Body of pancreas (tissue), 4 donors: ENCODE measurements at places on chromosomes 4 and X. TPM values are rescaled to one million over a fixed set of nuclear protein-coding genes. Genes with fewer than 3 reads are reported as not detected.

GRCh38 chr4:63580796-63581475, 828.3 kb downstream of the TECRL start:
- no peaks in the 10 kb centered on the region for H3K27me3 ChIP-seq
- no peak overlapping the region for H3K4me3 ChIP-seq
- no peak for DNase-seq
- H3K4me1 ChIP-seq, result no peaks in the 10 kb centered on the region
- no peaks in the 10 kb centered on the region for H3K36me3 ChIP-seq

TLR8 gene
- total RNA-seq, result not detected

DNA sequence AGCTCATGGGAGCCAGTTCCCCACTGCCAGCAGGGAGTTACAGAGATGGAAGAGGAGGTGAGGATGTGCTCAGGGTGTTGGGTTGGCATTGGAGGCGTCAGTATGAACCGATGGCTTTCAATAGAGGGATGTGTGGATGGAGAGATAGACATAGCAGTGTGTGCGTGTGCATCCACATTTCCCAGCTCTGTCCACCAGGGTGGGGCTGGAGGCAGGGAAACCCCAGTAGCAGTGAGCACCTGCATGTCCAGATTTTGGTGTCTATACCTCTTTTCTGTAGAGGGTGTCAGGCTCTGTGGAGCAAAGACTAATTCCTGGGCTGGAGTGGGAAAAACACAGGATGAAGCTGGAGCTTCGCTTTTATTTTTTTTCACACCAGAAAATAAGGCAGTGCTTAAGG, 37.2 kb upstream of the HGFAC start:
- no peak for DNase-seq
- no peak overlapping the region for H3K4me3 ChIP-seq
- H3K27me3 ChIP-seq, result no peaks in the 10 kb centered on the region
- no peaks in the 10 kb centered on the region for H3K4me1 ChIP-seq
- no peaks in the 10 kb centered on the region for H3K36me3 ChIP-seq
- no peak overlapping the region for H3K27ac ChIP-seq

PRRG3 gene
- 1.0 TPM for total RNA-seq

DNA sequence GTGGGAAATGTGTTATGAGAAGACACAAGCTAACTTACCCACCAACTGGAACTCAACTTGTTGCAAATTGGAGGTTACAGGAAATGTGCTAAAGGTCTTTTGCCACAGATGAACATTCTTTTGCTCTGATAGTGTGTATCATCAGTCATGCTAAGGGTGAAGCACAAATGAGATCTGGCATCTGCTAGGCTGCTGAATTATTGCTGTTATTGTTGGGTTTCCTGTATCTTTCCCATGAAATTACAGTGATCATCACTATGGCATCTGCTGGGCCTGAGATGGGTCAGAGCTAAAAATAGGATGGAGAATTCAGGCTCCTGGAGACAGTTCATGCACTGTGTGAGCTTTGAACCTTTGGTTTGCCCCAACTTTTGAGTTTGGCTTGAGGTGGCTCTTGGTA, 124.5 kb downstream of the NPNT start:
- no peak overlapping the region for H3K27ac ChIP-seq
- H3K4me3 ChIP-seq, result no peak overlapping the region
- DNase-seq, result no peak
- no peaks in the 10 kb centered on the region for H3K4me1 ChIP-seq
- no peaks in the 10 kb centered on the region for H3K36me3 ChIP-seq

NPY1R gene
- total RNA-seq, result 4.9 TPM

- no peak overlapping the region for H3K27ac ChIP-seq
- peaks cover 19% of the 10 kb centered on the region for H3K4me1 ChIP-seq
- no peak for DNase-seq
- H3K36me3 ChIP-seq, result no peaks in the 10 kb centered on the region
- no peaks in the 10 kb centered on the region for H3K27me3 ChIP-seq
- no peak overlapping the region for H3K4me3 ChIP-seq
Observed at GRCh38 chr4:140720387-140721304, 35.5 kb downstream of the TBC1D9 start.

GRCh38 chr4:111045992-111046391, 423.1 kb upstream of the PITX2 start:
- H3K36me3 ChIP-seq, result no peaks in the 10 kb centered on the region
- H3K27ac ChIP-seq, result no peak overlapping the region
- H3K27me3 ChIP-seq, result no peaks in the 10 kb centered on the region
- H3K4me1 ChIP-seq, result no peaks in the 10 kb centered on the region
- DNase-seq, result no peak
- no peak overlapping the region for H3K4me3 ChIP-seq

DNA sequence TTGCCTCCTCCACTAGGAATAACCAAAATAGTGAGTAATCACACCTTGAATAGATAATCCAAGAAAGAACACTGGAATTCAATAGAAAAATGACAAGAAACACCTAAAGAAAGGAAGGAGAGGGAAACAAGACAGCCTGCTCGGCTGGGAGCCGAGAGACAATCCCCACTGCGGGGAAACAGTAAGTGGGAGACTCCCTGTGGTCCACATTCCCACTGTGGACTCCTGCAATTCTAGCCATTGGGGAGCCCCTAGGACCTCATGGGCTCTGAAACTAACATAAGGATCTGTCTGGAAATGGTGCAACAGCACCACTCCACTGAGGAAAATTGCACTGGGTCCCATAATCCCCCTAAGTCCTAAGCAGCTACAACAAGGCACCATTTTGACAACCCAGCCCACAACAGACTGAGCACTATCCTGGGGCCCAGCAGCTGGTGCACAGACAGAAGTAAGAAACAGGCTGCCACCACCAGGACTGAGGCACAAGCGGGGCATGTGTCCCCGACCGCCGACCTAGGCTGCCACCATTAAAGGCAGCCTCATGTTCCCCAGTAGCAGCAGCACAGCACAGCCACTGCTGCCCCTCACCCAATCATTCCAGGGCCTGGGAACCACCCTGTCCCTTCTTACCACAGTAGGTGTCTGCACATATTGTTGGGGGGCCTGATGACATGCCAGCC, 14.2 kb downstream of the LRBA start:
- DNase-seq, result no peak
- no peak overlapping the region for H3K4me3 ChIP-seq
- H3K36me3 ChIP-seq, result no peaks in the 10 kb centered on the region
- no peak overlapping the region for H3K27ac ChIP-seq
- no peaks in the 10 kb centered on the region for H3K27me3 ChIP-seq
- no peaks in the 10 kb centered on the region for H3K4me1 ChIP-seq

FGF16 gene
- not detected for total RNA-seq

GRCh38 chr4:153890761-153891160, 101.9 kb upstream of the SFRP2 start:
- no peaks in the 10 kb centered on the region for H3K27me3 ChIP-seq
- H3K4me3 ChIP-seq, result no peak overlapping the region
- H3K36me3 ChIP-seq, result no peaks in the 10 kb centered on the region
- no peak for DNase-seq
- no peaks in the 10 kb centered on the region for H3K4me1 ChIP-seq

- no peaks in the 10 kb centered on the region for H3K36me3 ChIP-seq
- H3K4me3 ChIP-seq, result no peak overlapping the region
- no peaks in the 10 kb centered on the region for H3K27me3 ChIP-seq
- no peak overlapping the region for H3K27ac ChIP-seq
- no peaks in the 10 kb centered on the region for H3K4me1 ChIP-seq
Observed at GRCh38 chrX:108312011-108312410, 126.2 kb downstream of the COL4A6 start.

- H3K36me3 ChIP-seq, result no peaks in the 10 kb centered on the region
- H3K4me1 ChIP-seq, result peaks cover 12% of the 10 kb centered on the region
- H3K27ac ChIP-seq, result no peak overlapping the region
Observed at GRCh38 chrX:38837389-38837788, 36.1 kb downstream of the MID1IP1 start.

DNA sequence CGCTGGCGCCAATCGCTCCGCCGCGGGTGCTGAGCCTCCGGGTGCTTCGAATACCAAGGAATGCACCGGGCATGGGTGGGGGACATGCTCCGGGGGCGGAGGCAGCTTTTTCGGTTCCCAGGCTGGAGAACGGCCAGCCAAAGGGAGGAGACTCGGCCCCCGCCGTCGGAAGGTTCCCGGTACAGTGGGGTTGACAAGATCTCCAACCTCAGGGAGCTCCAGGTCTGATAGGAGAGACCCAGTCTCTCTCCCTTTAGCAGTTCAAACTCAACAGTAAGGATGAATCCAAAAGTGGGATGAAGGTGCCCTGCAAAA, 29.1 kb upstream of the BCORL1 start:
- peaks cover 15% of the 10 kb centered on the region for H3K4me1 ChIP-seq
- H3K4me3 ChIP-seq, result no peak overlapping the region
- DNase-seq, result no peak
- H3K27me3 ChIP-seq, result no peaks in the 10 kb centered on the region
- no peak overlapping the region for H3K27ac ChIP-seq

PGK1 gene
- total RNA-seq, result 46.7 TPM

DNA sequence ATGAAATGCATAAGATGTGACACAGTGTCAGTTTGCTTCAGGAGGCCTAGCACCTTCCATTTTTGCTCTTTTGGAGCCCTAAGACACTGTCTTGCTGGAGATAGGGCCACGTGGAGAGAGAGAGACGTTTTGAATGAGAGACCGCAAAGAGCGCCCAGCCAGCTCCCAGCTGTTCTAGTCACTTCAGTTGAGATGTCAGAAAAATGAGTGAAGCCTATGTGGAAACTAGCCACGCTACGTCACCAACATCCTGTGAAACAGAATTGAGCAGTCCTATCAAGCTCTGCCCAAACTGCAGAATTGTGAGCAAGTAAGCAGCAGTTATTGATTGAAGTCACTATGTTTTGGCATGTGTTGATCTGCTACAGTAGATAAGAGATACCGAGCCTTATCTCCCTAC, 13.1 kb downstream of the GPR82 start:
- H3K4me1 ChIP-seq, result no peaks in the 10 kb centered on the region
- DNase-seq, result no peak
- no peaks in the 10 kb centered on the region for H3K36me3 ChIP-seq

PTTG2 gene
- total RNA-seq, result 1.3 TPM

- H3K27ac ChIP-seq, result no peak overlapping the region
- DNase-seq, result no peak
- H3K4me3 ChIP-seq, result no peak overlapping the region
- no peaks in the 10 kb centered on the region for H3K27me3 ChIP-seq
- no peaks in the 10 kb centered on the region for H3K36me3 ChIP-seq
Observed at GRCh38 chr4:38180456-38180855, 220.3 kb downstream of the PTTG2 start.

SERTM2 gene
- total RNA-seq, result not detected

HEPH gene
- 2.3 TPM for total RNA-seq

- H3K4me3 ChIP-seq, result no peak overlapping the region
- H3K27me3 ChIP-seq, result no peaks in the 10 kb centered on the region
- no peaks in the 10 kb centered on the region for H3K36me3 ChIP-seq
- H3K4me1 ChIP-seq, result no peaks in the 10 kb centered on the region
Observed at GRCh38 chr4:182555997-182556418, 312.8 kb downstream of the TENM3 start.

PSAPL1 gene
- total RNA-seq, result not detected

DNA sequence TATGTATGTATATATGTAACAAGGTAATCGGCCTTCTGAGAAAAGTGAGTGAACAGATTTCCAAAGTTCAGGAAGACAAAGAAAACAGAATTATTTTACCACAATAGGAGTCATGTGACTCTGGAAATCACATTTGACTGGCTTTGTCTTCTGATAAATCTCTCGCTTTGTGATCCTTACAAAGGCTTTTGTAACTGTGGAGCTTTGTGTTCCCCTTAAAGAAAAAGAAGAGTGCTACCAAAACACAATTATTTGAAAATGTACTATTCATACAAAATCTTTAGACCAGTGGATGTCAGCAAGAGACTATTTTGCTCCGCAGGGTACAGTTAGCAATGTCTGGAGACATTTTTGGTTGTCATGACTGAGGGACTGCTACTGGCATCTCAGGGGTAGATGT, 238.8 kb downstream of the LDB2 start:
- DNase-seq, result no peak
- H3K36me3 ChIP-seq, result no peaks in the 10 kb centered on the region
- H3K4me1 ChIP-seq, result no peaks in the 10 kb centered on the region
- H3K4me3 ChIP-seq, result no peak overlapping the region
- H3K27ac ChIP-seq, result no peak overlapping the region

SMIM10L2A gene
- 4.0 TPM for total RNA-seq

UGT2B11 gene
- not detected for total RNA-seq

- H3K4me3 ChIP-seq, result no peak overlapping the region
- H3K27ac ChIP-seq, result peak overlapping the region; percentile 18
- peaks cover 8% of the 10 kb centered on the region for H3K4me1 ChIP-seq
- no peak for DNase-seq
Observed at GRCh38 chrX:13023567-13023966, 20.9 kb downstream of the FAM9C start.

DNA sequence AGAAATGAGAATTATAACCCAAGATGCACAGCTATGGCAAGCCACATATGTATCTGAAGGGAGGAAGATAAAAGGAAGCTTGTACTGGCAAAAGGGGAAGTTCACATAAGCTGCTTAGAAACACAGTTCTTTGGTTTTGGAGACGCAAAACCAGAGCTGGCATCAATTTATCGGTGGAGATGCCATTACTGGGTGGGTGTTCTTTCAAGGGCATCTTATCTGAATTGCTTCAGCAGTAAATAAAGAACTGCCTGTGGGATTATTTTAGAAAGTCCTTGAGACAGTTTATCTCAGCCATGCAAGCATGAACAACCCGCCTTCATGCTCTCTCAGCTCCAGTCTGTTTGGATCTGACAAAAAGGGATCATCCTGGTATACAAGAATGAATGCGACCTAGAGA, 60.8 kb downstream of the DDX60 start:
- no peak for DNase-seq
- H3K27me3 ChIP-seq, result no peaks in the 10 kb centered on the region
- peaks cover 10% of the 10 kb centered on the region for H3K4me1 ChIP-seq
- H3K4me3 ChIP-seq, result no peak overlapping the region

- H3K4me3 ChIP-seq, result peak overlapping the region; percentile 72
- DNase-seq, result peak; percentile 90
- H3K4me1 ChIP-seq, result peaks cover 31% of the 10 kb centered on the region
- peak overlapping the region; percentile 98 for H3K27ac ChIP-seq
- H3K36me3 ChIP-seq, result no peaks in the 10 kb centered on the region
- no peaks in the 10 kb centered on the region for H3K27me3 ChIP-seq
Observed at GRCh38 chr4:140151699-140152012, 2.3 kb downstream of the MAML3 start.

- peak overlapping the region; percentile 21 for H3K4me3 ChIP-seq
- peaks cover 26% of the 10 kb centered on the region for H3K4me1 ChIP-seq
- no peak for DNase-seq
- H3K27ac ChIP-seq, result peak overlapping the region; percentile 86
- no peaks in the 10 kb centered on the region for H3K36me3 ChIP-seq
Observed at GRCh38 chr4:499567-499966, 557 bp downstream of the PIGG start.

USO1 gene
- 57.6 TPM for total RNA-seq
